ENCODE measurements at places on chromosomes 4 and X.

- DNase-seq = peak; percentile 34
Observed at GRCh38 chr4:41360214-41360920, 103.6 kb downstream of the UCHL1 start.

GRCh38 chrX:11665168-11666111 lies at the start of gene ARHGAP6:
ARHGAP6 (minus strand) TSS chrX:11665920; CDS start chrX:11664828, 1,092 bp downstream.
- DNase-seq = no peak

DNA sequence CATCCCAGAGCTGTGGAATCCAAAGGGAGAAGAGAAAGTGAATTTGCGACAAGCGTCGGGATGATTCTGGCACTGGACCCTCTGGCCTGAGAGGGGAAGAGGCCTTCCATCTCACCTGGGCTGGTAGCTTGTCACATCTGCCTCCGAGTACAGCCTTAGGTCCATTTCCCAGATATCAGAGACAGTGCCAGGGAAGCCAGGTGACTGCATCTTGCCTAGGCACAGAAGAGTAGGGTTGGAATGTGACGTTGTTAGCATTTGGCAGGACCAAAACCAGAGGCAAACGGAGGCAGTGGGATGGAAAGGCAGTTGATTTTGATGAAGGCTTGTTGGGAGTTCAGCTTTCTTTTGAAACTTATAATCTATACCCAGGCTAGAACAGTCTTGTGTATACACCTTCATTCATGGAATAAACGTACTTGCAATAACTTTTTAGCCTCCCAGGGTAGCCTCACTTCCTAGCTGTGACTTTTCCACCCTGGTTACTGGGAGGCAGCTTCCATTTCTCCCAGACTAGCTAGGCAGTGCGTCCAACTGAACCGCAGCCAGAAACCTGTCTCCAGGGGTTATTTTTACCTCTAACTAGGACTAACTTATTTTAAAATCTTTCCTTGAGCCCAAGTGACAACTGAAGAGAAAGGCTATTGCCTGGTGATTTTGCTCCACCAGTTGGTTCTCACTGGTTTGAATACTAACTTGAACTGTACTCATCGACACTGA lies 5.9 kb downstream of the SOD3 start:
- no peak for DNase-seq

DNA sequence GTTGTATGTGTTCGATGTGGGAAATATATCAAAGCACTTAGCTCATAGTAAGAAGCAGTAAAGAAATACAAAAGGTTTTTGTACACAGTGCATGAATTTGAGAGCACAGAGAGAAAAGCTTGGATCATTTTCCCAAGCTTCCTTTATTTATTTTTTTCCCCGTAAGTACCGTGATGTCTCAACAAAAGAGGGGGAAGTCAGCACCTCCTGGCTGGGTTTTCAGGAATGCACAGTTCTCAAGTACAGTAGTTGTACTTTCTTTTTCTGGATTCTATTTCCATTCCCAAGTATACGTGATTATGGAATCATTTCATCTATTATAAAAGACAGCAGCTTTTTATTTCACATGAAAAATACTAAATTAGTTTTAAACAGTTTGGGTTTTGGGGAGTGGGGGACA lies 171.5 kb upstream of the EDNRA start:
- DNase-seq = no peak

- DNase-seq = no peak
Observed at GRCh38 chrX:41064018-41064417, 21.2 kb upstream of the USP9X start.

DNA sequence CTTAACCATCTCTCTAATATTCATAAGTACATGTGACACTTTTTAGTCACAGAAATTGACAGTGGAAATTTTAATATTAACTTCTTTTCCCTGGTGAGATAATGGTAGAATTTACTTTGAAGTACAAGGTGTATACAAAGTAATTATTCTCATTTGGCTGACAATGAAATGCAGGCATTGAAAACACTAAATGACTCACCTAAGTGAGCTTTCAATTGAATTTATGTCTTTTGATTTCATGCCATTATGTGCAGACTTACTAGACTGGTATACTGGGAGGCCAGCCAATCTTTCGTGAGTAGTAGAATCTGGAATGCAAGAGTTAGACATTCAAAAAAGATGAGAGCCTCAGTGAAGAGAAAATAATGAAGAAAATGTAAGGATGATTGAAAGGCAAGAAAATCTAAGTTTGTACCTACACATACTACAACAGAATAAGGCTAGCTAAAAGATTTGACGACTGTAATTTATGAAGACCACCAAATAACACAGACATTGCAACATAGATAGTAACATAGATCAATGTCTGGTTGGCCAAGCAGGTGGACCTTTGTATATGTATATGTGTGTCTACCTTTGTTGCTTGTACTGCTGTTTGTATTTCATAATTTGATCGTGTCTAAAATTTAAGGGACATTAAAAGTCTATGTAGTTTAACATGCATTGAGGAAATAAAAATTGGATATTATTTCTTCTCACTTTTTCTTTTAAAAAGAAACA lies 459.7 kb downstream of the IL15 start:
- DNase-seq = no peak

- DNase-seq = no peak
Observed at GRCh38 chr4:37998226-37998625, 38.0 kb downstream of the PTTG2 start.

- DNase-seq = no peak
Observed at GRCh38 chrX:132518401-132518800, 29.6 kb upstream of the MBNL3 start.

DNA sequence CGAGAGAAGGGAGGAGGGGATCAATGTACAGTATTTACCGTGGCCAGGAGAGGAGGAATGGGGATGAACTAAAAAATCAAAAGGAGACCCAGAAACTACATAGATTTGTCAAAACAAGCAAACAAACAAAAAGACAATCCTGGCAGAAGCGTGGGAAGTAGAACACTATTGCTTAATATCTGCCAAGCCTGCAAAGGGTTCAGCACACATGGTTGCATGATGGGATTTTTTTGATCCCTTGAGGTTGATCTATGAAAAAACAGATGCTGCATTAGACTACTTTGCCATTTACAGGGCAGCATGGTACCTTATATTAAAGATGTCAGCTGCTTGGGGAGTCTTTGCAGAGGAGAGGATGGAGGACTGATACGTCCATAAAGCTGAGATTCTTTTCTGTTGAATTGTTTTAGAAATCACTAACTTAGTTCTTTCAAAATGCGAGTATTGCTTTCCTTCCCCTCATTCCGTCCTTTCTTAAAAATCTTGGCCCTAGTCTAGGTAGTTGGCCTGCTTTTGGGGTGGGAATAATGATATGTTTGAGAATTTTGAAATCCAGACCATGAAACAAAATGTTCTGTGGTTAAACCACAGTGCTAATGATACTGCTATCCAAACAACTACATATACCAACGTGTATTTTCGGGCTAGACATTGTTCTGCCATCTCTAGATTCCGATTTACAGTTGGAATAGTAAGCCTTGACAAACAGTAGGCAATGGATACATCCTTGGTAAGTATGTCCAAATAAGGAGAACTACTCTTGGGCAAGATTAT lies 39.6 kb upstream of the TMEM150C start:
- DNase-seq = no peak

DNA sequence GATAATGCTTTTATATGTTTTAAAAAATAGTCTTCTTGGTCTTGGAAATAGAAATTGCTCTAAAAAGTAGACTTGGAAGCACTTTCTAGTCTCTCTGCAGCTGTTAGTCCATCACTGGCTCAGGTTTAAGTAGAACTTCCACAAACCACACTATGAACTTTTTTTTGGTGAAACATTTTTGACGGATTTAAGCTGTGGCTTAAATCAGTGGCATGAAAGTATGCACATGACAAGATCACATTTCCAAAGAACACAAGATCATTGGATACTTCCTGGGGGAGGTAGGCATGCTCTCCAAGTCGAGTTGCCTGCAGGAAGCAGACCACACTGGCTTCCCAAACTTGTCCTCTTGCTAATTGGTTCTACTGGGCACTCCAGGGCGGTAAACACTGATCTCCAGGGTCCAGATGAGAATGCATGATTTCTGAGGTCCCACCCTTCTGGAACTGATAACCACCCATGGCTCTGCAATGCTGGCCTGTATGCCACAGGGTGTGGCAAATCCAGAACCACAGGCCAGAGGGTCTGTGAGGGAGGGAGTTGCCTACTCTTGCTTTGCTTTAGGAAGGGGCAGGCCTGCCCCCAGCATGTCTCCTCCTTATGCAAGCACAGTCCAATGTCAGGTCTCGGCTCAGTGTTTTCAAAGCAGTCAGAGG lies 331.9 kb upstream of the SFRP2 start:
- no peak for DNase-seq

DNA sequence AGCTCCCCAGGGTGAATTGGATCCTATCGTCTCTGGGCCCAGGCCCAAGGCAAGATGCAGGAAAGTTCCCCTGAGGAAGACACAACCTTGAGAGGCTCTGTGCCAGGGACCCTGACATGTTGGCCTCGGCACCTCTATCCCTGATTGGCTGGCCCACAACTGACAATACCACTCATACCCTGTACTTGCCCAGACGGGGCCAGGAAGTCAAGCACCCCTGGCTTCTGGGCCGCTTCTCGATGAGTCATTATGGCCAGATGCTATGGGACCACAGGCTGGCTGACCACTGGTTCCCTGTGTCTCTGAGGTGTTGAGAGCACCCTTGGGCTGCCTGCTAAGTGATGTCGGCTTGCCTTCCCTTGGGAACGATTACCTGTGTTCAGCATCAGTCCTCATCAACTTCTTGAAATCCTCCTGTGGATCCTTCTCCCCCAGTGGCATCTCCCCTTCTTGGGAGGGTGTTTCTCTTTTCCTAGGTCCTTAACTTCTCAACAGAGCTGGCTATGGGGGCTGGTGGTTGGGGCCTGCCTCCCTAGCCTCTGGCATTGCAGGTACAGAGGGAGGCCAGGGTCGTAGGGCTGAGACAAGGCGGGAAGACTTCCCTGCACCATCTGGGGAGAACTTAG lies 54.5 kb upstream of the MAMLD1 start:
- DNase-seq = no peak

- no peak for DNase-seq
Observed at GRCh38 chrX:36087366-36087765, 167.8 kb downstream of the CFAP47 start.

- no peak for DNase-seq
Observed at GRCh38 chr4:153176938-153177337, 27.3 kb upstream of the TRIM2 start.

Measured in suppressor macrophage treated with lipopolysaccharide for 4 hours (primary cell).